Mammary epithelial cell (primary cell): ENCODE measurements at places on chromosomes 12 and 14.
A peak's percentile ranks its signal among the peaks of the same experiment; 100 is the strongest.

DNA sequence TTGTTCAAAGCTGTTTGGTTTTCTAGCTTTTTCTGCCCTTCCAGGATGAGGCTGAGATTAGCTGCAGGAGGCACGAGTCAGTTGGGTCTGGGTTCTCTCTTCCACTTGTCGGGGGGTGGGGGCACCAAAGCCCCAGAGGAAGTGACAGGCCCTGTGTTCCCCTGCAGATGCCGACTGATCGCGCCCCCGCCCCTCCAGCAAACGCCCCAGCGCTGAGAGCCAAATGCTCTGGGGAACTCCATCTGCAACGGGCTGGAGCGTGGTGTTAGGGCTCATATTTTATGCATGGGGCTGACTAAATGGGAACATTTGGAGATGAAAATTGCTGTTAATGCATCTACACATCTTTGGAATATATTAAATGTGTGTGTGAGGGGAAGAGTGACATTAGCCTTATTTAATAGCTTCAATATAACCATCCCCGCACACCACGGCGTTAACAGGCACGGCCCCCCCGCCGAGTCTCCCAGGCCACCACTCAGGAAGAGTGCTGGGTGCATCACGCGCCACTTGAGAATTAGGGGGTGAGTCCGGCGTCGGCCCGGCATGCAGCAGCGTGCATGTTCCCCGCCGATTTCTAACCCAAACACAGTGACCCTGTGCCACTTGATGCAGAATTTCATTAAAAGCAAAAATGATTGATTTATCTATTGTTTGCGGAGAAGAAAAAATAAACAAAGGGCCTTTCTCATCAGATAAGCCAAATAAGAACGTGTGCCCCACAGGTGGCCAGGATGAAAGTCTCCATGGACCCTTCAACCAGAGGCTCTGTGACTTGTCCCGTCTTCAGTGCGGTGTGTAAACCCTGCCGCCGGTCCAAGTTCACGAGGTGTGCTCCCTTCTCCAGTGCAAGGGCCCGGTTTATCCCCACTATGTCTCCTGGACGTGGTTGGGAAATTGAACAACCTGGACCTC, 165.0 kb upstream of the RTL1 start:
- DNase-seq = no peak

DNA sequence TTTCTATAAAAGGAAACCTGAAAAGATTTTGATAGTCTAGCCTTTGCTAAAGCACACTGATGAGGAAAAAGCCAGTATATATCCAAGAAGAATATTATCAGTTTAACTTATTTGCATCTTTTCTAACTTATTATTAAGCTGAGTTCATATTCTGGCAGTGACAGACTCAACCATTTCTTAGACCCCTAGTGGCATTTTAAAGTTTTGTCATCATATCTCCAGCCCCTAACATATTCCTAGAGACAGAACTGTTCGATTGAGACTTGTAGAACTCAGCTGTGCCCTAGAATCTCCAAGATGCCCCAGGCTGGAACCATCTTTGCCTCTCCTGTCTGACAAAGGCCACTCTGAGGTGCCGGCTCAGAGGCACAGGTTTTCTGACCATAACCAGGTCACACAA, 365.6 kb downstream of the NELL2 start:
- no peak for DNase-seq

DNA sequence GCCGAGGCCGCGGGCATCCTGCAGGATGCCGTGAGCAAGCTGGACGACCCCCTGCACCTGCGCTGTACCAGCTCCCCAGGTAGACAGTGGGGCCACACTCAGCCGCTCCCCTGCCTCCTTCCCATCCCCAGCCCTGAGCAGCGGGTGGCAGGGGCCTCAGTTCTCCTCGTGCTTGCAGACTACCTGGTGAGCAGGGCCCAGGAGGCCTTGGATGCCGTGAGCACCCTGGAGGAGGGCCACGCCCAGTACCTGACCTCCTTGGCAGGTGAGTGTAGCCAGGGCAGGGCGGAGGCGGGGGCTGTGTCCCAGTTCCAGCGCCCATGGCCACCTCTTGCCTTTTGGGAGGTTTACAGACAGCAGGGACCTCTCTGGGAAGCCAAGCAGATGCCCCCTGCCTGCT, 22.9 kb downstream of the HIP1R start:
- DNase-seq = no peak

DNA sequence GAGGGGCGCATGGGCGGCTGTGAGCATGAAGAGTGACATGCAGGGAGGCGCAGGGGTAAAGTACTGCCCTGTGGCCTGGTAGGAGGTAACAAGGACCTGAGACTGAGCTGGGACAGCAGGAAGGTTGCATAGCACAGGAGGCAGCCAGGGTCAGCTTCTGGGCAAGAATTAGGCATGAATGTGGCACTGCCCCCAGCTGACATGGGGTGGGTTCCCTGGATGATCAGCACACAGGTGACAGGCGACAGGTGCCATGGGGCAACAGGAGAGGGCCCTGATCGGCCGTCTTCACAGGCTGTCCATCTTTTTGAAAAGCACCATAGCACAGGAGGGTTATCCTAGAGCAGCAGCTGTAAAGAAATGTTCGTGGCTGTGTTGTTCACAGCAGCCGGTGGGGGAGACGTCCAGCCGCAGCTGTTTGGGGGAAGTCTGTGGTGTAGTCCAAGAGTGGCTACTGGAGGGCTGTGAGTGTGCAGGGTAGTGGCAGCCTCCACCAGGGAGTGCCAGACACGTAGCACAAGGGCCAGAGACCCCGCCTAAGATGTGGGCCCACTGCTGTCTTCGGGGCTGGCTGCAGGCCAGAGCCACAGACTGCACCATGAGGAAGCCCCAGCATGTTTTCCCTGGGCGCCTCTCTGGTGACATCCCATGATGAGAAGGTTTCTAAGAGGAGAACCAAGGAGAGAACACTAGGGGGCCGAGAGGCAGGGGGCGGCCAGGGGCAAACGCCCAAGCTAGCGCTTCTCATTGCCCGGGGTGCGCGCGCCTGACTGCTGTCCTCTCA, 8.4 kb downstream of the CLBA1 start:
- DNase-seq = no peak

DNA sequence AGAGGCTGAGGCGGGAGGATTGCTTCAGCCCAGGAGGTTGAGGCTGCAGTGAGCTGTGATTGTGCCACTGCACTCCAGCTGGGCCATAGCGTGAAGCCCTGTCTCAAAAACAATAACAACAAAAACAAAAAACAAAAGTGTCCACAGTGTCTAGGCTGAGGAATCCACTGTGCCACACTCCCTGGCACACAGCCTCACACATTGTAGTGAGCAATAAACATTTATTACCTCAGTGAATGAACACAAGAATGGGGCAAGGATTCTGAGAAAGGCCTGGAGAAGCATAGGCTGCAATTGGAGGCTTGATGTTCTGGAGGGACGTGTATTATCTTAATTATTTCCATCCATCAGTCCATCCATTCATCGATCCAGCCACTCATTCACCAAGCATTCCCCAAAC, 17.1 kb upstream of the P2RX7 start:
- no peak for DNase-seq

- peak; percentile 43 for DNase-seq
These were observed 96.7 kb downstream of the CCER1 start for GRCh38 chr12:90858252-90858651.

DNA sequence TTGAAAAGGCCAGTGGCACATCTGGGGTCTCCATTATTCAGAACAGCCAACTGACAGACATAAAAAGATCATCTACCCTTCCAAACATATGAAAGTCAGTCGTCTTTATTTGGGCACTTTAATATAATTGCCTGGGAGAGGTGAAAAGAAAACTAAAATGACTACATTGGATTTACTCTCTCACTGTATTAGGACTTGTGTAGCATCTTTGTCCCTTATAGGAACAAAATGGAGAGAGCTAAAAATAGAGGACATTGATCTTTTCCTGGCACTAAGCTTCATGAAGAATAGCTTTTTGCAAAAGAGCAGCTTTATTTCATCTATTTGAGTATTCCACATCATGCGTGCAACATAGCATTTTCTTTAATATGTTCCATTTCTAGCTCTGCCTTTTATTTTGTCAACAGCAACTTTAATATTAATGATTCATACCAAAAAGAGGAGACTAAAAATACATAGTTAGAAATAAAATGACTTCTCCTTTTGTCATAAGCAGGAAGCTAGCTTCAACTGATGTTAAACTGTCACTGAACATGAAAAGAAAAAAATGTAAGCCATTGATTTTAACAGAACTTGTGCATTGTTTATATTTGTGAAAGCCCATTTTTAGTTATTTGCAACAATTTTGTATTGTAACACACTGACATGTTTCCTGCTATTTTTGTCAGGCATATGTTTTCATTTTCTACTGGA, 254.6 kb downstream of the SEC23A start:
- DNase-seq = no peak

- no peak for DNase-seq
These were observed 29.3 kb upstream of the ZFP36L1 start for GRCh38 chr14:68822132-68822651.

DNA sequence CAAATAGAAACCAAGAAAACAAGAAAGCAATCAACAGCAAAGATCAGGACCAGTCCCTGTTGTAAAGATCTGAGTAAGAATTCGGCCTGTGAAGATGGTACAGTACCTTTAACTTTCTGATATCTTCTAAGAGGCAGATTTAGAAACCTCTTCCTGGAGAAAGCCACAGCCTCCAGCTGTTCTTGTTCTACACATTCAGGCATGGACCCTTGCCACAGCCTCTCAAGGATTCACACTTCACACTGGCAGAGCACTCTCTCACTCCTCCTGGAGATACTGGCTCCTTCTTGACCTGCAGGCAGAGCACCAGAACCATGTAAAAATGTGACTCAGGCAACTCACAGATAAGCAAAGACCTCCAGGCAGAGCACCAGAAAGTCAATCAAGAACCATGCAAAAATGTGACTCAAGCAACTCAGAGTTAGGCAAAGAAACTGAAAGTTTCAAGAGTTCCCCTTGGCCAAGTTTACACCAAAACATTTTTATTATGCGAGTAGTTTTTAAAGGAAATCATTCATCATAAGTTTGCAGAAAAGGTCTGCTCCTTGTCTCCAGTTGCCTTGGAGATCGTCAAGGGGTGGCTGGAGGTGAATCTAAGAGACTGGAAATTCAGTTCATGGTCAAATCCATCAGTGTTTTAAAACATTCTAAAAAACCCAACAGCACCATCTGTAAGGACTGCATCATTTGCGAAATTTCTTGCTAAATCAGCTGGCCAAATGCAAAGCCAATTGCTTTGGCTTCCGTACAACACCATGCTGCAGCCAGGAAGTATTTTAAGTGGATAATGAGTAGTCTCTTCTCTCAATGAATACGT, 119.3 kb upstream of the MDM1 start:
- peak; percentile 37 for DNase-seq

GRCh38 chr12:94309373-94309772, 150.3 kb downstream of the CEP83 start:
- no peak for DNase-seq

DNA sequence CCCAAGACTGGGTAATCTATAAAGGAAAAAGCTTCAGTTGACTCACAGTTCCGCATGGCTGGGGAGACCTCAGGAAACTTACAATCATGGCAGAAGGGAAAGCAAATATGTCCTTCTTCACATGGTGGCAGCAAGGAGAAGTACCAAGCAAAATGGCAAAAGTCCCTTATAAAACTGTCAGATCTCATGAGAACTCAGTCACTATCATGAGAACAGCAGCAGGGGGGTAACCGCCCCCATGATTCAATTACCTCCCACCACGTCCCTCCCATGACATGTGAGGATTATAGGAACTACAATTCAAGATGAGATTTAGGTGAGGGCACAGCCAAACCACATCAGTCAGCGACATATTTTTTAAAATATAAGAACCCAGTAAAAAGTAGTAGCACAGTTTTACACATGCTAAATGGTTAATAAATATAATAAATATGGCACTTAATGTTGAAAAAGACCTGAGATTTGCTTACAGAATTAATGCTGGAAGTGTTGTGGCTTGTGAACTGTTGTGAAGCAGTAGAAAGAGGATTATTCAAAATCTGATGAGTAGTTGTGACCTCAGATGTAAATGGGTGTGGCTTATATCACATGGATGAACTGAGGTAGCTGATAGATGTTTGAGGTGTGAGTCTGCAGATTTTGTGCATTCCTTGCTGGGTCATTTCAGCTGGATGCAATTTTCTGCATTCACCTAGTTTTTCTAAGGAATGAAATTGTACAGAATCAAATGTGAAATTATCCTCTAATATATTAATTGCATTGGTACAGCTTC, 46.9 kb upstream of the CHPT1 start:
- DNase-seq = no peak

DNA sequence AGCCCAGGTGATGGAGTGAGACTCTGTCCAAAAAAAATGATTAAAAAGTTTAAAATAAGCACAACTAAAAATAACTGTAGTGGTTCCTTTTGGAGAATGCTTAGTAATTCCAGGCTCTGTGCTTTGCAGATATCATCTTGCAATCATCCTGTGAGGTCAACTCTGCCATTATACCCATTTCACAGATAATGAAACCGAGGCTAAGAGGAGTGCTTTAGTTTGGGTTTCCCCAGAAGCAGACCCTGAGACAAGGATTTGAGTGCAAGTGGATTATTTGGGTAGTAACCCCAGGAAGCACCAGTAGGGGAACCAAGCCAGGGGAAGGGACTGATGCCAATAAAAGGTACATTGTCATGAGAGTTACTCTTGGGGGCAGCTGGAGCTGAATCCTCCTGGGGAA, 44.7 kb downstream of the RIN3 start:
- no peak for DNase-seq

- peak; percentile 62 for DNase-seq
These were observed at the start of gene CCDC85C for GRCh38 chr14:99603471-99604277. Gene CCDC85C, minus strand, starts transcription at chr14:99604207. Its CDS starts 248 bp downstream, at chr14:99603959.

GRCh38 chr12:95322326-95322725, 104.7 kb downstream of the VEZT start:
- no peak for DNase-seq

DNA sequence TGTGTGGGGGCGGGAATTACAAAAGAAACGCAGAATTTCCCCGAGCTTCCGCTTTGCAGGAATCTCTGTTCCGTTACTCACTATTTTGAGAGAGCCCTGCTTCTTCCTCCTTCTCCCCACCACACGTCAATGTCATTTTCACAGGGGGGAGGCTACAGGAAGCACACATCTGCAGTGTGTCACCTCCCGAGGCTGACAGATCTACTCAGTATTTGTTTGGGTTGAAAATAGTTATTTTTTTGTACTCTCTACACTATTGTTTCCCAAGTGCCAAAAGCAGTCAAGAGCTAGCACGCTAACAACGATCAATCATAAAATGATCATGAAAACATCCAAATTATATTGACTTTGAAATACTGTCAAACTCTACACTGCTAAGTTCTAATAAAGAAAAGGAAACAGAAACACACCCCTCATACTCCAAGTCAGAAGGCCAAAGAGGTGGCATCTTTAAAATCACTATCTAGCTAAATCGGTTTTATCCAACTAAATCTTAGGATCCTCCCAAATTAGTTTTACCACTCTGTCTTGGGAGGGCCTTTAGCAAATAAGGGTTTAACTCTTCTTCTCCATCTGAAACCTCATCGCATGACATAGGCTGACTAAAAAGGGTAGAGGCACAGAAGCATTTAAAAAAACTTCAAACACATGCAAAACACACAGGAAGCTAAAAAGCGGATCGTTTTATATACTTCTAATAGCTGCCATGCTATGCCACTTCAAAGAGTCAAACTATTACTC, 51.8 kb downstream of the FOXN3 start:
- DNase-seq = no peak

GRCh38 chr14:65173973-65174693, 71.8 kb upstream of the MAX start:
- DNase-seq = no peak

- DNase-seq = no peak
These were observed 1.4 kb downstream of the BICDL1 start for GRCh38 chr12:119990382-119990874.
